H9 (cell line): ENCODE measurements at places on chromosomes 4 and X. TPM values are rescaled to one million over a fixed set of nuclear protein-coding genes. Genes with fewer than 3 reads are reported as not detected.

DNA sequence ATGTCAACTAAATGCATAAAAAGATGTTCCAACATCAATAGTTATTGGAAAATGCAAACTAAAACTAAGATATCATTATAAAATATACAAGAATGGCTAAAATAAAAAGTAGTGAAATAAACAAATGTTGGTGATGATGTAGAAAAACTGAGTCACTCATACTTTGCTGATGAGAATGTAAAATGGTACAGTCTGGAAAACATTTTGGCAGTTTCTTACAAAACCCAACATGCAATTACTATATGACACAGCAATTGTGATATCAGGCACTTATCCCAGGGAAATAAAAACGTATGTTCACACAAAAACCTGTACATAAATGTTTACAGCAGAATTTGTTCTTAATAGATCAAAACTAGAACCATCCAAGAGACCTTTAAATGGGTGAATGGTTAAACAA, 182.6 kb downstream of the RTL9 start:
- no peak for DNase-seq

- no peak for DNase-seq
Observed at GRCh38 chr4:186228514-186228894, 1.2 kb downstream of the KLKB1 start.

GRCh38 chr4:39044956-39045826, 13.0 kb upstream of the TMEM156 start:
- DNase-seq = peak; percentile 44

- DNase-seq = no peak
Observed at GRCh38 chr4:158856852-158857251, 88.0 kb downstream of the FNIP2 start.

DNA sequence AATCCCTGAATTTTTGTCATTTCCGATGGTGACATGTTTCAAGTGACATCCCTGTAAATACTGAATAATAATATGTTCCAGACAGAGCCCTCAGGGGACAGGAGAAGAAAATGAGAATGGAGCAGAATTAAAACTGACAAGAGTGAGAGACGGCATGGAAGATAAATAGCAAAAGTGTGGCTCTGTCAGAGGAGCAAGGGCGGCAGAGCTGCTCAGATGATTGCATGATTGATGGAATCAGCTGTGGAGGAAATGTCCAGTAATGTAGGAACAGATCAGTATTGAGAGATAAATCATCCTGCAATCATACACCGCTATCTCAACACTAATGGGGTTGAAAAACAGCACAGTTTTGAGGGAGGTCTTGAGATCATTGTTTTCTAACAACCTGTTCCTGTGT, 350.3 kb downstream of the STIM2 start:
- DNase-seq = no peak

DNA sequence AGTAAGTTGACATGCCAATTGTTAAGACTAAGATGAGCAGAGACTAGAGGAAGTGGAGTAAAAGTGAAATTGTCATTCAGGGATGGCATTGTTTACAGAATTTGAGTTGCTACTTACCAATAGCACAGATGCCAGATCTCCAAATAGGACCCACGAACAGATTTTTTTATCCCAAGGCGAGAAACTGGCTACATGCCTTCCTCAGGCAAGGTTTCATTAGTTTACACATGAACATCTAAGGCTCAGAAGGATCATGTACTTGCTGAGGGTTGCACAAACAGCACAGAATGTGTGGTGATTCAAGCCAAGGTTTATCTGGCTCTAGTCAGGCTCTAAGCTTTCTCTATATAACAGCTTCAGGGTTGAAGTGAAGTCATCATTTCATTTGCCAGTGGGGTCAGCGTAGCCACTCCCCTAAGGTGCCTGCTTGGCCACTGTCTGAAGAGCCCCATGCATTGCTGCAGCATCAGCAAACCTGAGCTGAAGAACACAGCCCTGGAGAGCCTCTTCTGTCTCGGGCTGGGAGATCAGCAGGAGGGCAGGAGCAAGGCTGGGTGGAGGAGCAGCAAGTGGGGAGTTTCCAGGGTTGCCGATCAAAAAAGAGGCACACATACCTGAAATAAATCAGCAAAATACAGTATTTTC, 193.0 kb upstream of the LCORL start:
- DNase-seq = peak; percentile 66

DNA sequence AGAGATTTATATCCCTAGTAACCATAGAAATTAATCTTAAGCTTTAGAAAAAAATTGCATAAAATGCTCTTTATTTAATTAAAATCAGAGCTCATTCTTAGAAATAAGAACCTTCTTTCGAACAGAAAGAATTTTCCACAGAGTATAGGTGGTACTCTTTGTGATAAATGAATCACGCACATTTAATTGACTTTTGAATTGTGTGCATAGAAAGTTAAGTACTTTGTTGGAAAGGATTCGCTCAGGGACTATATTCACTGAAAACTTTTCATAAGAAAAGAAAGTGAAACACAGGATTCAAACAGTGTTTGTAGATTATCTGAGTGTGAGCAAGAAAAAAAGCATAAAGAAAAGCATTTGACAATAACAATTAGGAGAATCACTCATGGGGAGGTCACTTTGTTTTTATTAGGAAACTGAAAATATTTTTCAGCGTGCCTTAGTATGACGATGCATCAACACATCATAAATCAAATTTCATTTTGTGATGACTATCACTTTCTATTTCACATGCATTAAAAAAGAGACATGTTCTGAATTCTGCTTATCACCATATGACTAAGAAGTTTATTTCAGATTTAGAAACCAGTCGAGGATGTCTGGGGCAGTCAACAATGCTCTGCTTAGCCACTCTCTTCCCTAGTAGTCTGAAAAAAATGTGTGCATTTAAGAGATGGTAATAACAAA, 49.5 kb downstream of the STX18 start:
- no peak for DNase-seq

DNA sequence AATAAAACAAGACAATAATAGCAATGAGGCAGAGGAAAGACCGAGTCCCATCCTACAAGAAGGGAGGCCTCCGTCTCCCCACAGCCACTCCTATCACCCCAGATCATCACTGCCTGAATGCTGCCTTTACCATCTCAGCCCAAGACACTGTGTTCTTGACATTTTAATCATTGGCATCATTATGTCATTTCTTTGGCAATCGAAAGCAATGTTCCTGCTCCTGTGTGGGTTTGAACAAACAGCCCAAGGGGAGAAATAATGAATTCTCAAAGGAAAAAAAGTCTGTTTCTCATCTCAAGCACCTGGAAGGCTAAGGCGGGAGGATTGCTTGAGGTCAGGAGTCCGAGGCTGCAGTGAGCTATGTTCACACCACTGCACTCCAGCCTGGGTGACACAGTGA, 73.0 kb upstream of the ACSL1 start:
- no peak for DNase-seq

DNA sequence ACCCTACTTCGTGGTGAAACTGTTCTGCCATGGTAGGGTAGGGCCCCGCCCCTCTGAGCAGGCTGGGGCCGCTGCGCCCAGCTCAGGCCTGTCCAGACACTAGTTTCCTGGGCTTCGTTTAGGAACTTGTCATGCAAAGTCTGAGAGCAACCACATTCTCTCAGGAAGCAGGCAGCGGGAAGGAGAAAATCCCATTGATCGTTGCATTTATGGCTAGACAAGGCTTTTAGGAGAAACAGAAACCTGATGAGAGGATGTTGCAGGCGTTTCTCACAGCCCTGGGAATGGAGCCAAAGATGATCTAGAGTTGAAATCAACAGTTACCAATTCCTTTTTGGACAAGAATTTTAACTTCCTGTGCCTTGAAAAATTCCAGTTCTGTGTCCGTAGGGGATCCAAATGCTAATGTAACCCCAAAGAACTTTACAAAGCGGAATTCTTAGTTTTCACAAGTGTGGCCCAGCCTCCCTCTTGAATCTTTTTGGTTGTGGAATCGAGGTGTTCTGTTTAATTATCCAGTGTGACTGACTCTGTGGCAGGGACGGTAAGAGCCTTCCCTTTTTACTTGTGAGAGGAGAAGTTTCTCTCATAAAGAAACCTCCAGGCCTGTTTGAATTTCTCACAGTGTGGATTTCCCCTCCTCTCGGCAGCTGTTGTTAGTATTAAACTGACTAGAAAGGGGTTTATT, 4.5 kb upstream of the CXCL9 start:
- DNase-seq = peak; percentile 44

Gene DUSP9
- 2.3 and 2.4 TPM in 2 replicates for total RNA-seq

Gene ANKRD50
- total RNA-seq = 27.3 and 30.1 TPM in 2 replicates

Gene TFDP3
- total RNA-seq = not detected in 2 replicates

Gene CACNA1F
- 0.94 and 1.4 TPM in 2 replicates for total RNA-seq
